ELR (cell line): ENCODE measurements at places on chromosomes 4 and X.

DNA sequence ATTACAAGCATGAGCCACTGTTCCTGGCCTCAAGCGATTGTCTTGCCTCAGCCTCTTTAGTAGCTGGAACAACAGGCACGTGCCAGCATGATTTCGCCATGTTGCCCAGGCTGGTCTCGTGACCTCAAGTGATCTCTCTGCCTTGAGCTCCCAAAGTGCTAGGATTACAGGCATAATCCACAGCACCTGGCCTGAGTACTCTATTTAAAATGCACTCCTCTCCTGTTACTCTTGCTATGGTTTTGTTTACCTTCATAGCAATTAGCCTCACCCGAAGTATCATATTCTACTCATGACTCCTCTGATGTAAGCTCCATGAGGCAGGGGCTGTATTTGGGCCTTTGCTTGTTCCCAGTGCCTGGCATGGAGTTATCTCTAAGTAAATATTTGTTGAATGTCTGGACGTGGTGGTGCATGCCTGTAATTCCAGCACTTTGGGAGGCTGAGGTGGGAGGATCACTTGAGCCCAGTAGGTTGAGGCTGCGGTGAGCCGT, 92.5 kb upstream of the SLC34A2 start:
- no peak for DNase-seq

GRCh38 chr4:38067499-38067898, 107.3 kb downstream of the PTTG2 start:
- no peak for DNase-seq

DNA sequence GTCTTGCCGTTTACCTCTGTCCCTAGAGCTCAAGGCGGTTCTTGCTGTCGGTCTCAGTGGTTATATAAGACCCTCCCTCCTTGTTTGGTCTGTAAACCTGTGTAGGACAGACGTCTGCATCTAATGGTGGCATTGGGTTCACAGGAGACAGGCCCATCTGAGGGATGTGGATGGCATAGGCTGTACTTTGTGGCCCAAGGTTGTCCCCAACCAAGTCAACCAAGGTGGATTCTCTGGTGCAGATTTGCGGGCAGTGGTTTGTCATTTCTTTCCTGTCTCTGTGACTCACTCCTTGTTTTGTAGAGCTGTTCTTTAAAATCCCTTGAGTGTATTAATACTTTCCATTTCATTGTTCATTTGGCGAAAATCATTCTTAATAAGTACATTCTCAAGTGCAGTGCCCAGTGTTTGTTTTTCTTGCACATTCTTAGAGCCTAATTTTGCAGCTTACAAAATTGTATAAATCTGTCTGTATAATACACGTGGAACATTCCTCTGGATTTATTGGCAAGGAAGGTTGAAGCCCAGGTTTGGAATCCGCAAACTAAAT, 68.0 kb upstream of the TLR2 start:
- DNase-seq, result no peak

DNA sequence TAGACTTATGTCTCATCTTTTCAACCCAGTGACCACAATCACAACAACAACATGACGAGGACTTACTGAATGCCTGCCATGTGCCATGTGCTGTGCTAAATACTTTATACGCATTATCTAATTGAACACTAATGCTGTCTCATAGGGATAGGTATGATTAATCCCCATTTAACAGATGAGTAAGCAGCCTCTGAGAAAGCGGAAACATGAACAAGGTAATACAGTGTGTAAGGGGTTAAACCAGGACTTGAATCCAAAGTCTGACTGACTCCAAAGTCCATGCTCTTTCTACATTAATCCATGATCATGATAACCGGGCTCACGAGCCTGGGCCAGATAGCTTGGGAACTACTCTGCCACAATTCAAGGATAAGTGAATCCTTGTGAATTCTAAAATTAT, 105.3 kb upstream of the MBNL3 start:
- peak; percentile 0 for DNase-seq

DNA sequence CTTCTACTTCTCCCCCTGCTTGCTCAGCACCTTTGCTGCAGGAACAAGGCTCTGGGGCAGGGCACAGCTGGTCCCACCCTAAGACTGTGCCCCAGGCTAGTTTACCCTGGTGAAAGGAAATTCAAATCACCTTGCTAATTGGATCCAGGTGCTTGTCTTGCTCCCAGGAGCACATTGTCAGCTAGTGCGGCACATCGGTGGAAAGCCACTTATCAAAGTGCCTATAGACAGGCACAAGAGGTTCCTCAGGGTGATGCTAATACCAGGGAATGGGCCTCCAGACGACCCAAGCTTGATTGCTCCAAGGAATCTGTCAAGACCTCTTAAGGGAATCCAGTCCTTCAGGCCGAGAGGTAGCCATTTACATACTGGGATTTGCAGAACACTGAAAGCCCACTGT, 64.5 kb upstream of the PRPS1 start:
- DNase-seq, result no peak

- DNase-seq, result peak; percentile 4
Observed at GRCh38 chrX:110006821-110007375, 4.0 kb downstream of the TMEM164 start.

- no peak for DNase-seq
Observed at GRCh38 chr4:154368060-154368459, 123.5 kb downstream of the DCHS2 start.

- no peak for DNase-seq
Observed at GRCh38 chrX:50942471-50942870, 31.9 kb downstream of the BMP15 start.

DNA sequence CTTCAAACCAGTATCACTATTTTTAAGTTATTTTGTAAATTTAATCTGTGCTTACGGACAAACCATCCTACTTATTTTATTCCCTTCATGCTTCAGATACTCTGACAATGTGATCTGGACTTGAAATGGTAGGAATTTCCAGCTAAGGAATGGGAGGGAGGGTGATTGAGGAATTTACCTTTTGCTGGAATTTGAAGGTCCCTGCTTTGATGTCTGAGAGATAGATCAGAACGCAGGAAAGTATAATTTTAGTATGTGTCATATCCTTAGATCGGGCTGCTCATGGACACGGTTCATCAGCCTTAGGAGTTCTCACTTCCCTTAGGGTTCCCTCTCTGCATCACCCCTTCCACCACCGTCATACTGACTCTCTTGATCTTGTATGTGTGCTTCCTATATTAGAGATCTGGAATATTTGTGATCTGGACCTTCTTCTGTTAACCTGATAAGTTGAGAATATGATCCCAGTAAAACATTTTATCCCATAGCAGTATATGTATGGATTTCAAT, 16.8 kb downstream of the OCRL start:
- no peak for DNase-seq

GRCh38 chr4:92825791-92826190, 522.0 kb downstream of the GRID2 start:
- no peak for DNase-seq

GRCh38 chrX:96464880-96465558, 219.6 kb upstream of the DIAPH2 start:
- DNase-seq, result no peak

GRCh38 chr4:105634402-105635080, 73.9 kb downstream of the INTS12 start:
- no peak for DNase-seq

- no peak for DNase-seq
Observed at GRCh38 chrX:14825851-14826250, 47.0 kb downstream of the FANCB start.

- no peak for DNase-seq
Observed at GRCh38 chr4:36771411-36772153, 473.0 kb upstream of the NWD2 start.

GRCh38 chr4:106401157-106401556, 32.6 kb upstream of the GIMD1 start:
- DNase-seq, result no peak

DNA sequence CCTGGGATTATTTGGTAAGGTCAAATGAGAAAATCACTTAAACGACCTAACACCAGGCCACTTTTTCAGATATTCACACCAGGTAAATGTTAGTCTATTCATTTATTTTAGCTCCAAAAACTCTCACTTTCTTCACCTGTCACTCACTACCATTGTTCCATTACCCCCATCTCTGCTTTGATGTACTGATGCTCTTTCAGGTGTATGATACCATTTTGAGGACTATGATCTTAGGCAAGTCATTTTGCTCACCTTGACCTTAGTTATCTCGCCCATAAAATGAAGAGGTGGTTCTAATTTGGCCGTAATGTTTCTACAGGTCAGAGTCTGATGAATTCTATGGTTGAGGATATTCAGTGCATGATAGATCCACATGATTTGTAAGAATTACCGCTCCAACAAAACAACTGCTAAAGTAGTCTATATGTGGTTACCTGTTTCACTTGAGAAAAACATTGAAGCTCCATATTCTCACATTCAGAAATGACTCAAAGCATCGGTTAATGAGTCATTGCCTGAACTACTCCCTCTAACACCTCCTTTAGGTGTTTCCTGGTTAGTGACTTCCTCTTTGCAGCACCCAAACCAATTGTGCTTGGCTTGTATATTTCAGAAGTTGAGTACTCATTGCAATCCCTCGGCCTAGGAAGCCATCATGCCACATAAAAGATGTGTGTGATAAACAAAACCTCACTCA, 4.5 kb downstream of the DTHD1 start:
- DNase-seq, result peak; percentile 63

DNA sequence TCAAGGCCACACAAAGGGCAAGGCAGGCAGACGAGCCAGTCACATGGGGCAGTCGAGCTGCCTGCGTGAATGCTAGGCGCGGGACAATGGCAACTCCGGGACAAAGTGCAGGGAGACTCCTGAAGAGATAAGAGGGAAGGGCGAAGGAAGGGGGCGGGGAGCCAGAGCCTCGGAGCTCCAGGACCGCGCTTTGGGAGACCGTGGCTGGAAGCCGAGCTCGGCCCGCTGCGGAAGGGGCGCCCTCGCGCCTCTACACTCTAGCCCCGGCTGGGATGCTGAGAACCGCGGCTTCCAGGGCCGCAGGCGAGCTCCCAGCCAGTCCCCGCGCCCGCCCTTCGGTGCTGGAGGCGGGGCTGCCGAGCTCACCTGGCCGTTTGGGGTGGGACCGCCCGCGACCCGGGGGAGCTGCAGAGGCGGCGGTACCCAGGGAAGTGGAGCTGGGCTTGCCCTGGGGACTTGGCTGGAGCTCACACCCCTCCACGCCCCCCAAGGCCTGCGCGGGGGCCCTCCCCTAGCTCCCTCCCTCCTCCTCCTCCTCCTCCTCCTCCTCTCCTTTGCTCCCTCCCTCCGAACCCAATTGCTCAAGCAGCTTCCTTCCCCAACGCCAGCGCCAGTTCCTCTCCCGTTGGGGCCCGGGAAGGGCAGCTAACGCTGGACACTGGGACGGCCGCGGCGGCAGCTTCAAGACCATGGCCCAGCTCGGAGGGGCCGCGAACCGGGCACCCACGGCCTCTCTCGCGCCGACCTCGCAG, at the start of gene SOWAHD:
Gene SOWAHD (plus strand): TSS at position 610 of the 752 bp plus-strand sequence. CDS start 80 bp downstream, at position 690.
- DNase-seq, result peak; percentile 37

GRCh38 chr4:104740161-104740560, 245.5 kb upstream of the CXXC4 start:
- no peak for DNase-seq

DNA sequence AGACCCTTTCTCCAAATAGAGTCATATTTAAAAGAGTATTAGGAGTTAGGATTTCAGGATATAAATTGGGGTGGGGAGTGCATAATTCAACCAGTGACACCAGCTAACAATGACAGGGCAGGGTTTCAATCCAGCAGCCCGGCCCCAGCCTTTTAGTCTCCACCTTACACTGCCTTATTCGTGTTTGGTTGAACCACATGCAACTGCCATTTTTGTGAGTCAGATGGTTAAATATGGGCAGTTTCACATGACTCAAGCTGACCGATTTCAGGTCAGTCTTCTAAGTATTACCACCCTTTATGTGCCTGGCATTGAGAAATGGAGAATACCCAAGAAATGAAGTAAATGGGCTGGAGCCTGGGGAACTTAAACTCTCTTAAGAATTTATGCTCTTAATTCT, 102.8 kb downstream of the STOX2 start:
- peak; percentile 29 for DNase-seq

GRCh38 chr4:160044693-160045092, 941.8 kb downstream of the RAPGEF2 start:
- no peak for DNase-seq

DNA sequence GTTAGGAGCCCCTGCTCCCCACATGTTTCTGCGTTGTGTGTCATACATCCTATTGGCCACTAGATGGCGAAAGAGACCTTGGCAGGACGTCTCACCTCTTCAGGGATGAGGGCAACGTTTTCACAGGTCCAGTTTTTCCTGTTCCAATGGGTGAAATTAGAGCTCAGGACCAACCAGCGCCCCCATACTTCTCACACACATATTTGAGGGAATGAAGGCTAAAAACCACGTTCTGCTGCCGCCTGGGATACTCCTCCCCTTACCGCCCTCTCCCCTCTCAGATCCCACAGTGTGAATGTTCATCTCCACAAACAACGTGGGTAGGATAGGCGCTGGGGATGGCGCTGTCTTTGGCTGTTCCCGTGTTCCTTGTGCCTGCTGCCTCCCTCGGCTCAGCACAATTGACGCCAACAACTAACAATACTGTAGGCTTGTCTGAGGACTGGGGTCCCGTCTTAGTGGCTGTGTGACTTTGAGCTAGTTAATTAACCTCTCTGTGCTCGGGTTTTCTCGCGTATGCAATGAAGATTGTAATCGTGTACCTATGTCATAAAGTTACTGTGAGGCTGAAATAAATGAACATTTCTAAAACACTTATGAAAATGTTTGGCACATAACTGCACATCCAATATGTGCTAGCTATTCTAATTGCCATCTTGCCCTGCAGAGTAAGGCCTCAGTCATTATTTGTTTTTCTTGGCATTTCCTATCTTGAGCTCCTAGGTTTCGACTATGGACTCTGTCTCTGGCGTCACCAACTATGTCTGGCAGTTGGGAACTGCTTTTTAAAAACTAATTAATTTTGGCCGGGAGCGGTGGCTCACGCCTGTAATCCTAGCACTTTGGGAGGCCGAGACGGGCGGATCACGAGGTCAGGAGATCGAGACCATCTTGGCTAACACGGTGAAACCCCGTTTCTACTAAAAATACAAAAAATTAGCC, 181.3 kb upstream of the STK26 start:
- DNase-seq, result peak; percentile 55

- DNase-seq, result no peak
Observed at GRCh38 chrX:97539970-97540519, 656.3 kb downstream of the RPA4 start.

DNA sequence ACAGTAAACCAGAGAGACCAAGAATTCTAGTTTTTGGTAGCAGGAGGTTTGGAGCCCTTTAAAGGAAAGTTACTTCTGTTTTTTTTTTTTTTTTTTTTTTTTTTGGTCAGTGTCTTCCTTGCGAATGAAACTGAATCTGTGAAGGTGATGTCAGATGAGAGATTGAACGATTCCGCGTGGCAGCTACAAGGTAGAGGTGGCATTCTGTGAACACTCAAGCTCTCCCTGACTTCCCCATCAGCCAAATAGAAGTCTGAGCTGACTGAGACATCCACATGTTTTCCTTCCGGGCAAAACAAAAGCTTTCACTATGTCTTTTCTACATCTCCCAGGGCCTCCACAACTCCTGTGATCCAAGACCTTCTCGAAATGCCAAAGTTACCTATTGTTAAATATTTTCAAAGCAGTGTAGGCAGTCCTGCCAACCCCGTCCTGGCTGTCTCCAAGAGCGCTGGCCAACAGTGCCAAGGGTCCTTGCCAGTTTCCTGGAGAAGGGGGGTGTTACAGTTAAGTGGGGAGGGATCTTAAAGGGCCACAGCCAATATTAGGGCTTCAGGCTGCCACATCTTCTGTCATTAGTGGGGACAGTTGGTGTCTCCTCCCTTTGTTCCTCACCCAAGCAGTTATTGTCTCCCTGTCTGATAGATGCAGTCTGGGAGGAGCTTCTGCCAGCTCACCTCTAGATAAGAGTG, 102.9 kb upstream of the SLC34A2 start:
- DNase-seq, result no peak
